ENCODE measurements at places on chromosomes 4 and X. TPM values are rescaled to one million over a fixed set of nuclear protein-coding genes. Genes with fewer than 3 reads are reported as not detected.
A peak's percentile ranks its signal among the peaks of the same experiment; 100 is the strongest.

DNA sequence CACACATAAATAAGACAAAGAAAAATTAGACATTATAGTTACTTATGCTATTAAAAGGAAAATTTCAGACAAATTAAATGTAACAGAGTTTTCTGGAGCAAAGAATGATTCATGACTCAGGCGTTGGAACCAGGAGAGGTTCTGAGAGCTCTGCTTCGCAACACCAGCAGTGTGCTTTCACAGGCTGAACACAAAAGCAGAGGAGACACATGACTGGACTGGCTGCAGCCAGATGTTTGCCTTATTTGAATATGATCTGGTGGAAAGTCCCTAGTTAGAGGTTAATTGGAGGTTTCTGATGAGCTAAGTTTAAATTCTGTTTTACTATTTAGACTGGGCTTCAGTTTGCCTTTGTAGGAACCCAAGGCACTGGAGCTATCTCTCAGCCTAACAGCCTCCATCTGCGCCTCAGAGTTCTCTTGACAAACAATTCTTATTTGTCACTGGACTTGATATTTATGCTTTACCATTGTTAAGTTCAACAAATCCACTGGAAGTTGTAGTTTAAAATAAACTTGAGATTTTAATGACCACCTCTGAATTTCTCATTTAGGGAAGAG, 16.2 kb downstream of the BOD1L1 start:
- peak; percentile 40 for DNase-seq

DNA sequence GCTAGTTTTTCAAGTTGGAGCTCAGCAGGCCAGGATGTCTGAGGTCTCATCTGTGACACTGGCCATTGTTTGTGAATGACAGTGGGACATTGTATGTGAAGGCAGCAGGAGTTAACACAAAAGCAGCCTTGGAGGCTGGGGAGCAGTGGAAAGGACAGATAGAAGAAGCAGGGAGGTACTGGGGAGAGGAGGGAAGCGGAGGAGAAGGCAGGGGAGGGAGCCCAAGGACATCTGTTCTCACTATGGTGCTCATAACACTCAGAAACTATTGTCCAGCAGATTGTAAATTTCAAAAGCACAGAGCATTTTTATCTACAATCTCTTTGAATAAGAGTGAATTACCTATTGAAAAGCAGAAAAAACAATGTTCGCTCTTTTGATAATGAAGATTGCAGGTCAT, 253.6 kb upstream of the DIPK2B start:
- DNase-seq: no peak

The VCX2 gene
- not detected for total RNA-seq

DNA sequence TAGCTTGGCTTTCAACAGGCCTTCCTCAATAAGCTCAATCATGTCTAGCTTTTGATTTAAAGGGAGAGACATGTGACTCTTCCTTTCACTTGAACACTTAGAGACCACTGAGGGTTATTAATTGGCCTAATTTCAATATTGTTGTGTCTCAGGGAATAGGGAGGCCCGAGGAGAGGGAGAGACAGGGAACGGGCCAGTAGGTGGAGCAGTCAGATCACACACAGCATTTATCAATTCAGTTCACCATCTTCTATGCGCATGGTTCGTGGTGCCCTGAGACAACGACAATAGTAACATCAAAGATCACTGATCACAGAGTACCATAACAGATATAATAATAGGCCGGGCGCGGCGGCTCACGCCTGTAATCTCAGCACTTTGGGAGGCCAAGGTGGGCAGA, 17.8 kb downstream of the ZNF81 start:
- peak; percentile 14 for DNase-seq
